Kidney (tissue), 22 donors: ENCODE measurements at places on chromosomes 11 and 22.

DNA sequence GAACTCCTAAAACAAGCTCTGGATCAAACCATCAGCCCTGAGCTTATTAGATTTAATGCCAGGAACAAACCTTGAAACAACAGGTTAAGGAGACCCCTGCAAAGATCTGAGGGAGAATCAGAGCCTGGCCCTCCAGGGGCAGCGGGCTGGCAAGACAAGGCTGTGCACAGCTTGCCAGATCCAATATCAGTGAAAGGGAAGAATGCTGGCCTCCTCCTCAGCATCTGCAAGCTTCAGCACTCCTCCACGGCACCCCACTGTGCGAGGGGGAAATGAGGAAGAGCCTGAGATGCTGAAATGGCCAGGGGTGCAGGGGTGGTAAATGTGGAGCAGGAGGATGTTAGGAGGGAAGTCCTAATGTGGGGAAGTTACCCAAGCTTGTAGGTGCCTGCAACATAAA is 167.0 kb downstream of the TENM4 start:
- H3K27ac ChIP-seq: no peak overlapping the region
- no peak overlapping the region for H3K4me3 ChIP-seq
- H3K27me3 ChIP-seq: no peaks in the 10 kb centered on the region
- H3K36me3 ChIP-seq: no peaks in the 10 kb centered on the region

DNA sequence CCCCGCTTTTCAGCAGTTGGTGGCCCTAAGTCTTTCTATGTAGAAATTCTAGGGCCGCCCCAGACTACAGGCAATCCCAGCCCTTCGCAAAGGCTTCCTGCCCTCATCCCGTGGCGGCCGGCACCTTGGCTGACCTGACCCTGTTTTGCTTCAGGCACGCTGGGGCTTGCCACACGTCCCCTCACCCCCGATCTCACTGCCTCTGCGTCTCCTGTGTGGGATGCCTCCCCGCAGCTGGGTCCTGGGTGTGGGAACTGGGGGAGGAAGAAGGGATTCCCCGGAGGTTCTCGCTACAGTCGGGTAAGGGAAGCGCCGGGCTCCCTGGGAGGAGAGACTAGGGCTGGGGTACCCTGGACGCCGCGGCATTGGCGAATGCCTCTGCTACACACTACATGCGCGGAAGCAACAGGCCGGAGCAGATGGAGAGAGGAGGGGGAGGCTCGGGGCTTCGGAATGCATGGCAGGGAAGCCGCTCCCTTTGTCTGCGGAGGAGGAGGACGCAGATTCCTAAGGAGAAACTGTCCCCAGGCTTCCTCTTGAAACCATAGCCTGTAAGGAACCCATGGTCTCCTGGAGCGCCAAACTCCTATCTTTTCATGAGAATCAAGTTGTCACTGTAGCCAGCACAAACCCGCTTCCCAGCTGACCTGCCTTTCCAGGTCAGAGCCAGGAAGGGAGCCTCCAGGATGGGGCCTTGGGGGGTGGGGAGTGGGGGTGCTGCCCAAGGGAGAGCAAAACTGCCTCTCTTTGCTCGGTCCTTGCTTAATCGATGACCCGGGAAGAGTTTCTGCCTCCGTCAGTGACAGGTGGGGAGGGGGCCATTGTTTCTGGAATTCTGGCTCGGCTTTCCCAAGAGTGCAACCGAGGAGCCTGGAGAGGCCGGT is 1.4 kb downstream of the DTX4 start:
- no peaks in the 10 kb centered on the region for H3K27me3 ChIP-seq
- peaks cover 10% of the 10 kb centered on the region for H3K4me1 ChIP-seq
- DNase-seq: peak; percentile 82
- H3K4me3 ChIP-seq: peak overlapping the region; percentile 73
- no peaks in the 10 kb centered on the region for H3K36me3 ChIP-seq
- H3K27ac ChIP-seq: peak overlapping the region; percentile 68

- no peak overlapping the region for H3K27ac ChIP-seq
- no peak for DNase-seq
- no peaks in the 10 kb centered on the region for H3K36me3 ChIP-seq
- H3K4me1 ChIP-seq: no peaks in the 10 kb centered on the region
- H3K27me3 ChIP-seq: no peaks in the 10 kb centered on the region
These were observed 1497.7 kb downstream of the TBC1D22A start for GRCh38 chr22:48259991-48260670.

DNA sequence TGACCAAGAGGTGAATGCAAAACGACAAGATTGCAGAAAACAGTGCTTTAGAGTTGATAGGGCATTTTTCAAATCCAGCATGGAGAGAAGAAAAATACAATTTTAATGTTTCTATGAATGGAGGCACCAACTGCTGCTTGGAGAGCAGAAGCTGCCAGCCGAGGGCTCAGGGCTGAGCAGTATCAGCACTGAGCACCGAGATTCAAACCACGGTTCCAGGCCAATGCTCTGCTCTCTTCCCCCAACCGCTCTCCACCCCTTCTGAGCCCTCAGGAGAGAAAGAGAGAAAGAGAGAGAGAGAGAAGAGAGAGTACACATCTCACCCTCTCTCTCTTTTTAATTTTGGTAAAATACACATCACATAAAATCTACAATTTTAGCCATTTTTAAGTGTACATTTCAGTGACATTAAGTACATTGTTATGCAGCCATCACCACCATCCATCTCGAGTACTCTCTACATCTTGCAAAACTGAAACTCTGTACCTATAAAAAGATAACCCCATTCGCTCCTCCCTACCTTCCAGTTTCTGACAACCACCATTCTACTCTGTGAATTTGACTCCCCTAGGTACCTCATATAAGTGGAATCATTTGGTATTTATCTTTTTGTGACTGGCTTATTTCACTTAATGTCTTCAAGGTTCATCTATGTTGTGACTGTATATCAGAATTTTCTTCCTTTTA is 333.3 kb downstream of the MIAT start:
- DNase-seq: no peak
- H3K36me3 ChIP-seq: no peaks in the 10 kb centered on the region
- H3K27ac ChIP-seq: no peak overlapping the region
- no peak overlapping the region for H3K4me3 ChIP-seq

GRCh38 chr11:19861171-19861570 is 148.5 kb downstream of the NAV2 start:
- no peak overlapping the region for H3K27ac ChIP-seq
- no peaks in the 10 kb centered on the region for H3K4me1 ChIP-seq
- no peak for DNase-seq
- H3K4me3 ChIP-seq: no peak overlapping the region
